ENCODE measurements at places on chromosomes 4 and X.
A peak's percentile ranks its signal among the peaks of the same experiment; 100 is the strongest.

- DNase-seq: no peak
Observed at GRCh38 chr4:244471-244870, 60.8 kb downstream of the ZNF732 start.

GRCh38 chr4:44817930-44818329, 91.6 kb upstream of the GNPDA2 start:
- DNase-seq: no peak

- DNase-seq: no peak
Observed at GRCh38 chrX:143455046-143455445, 62.2 kb downstream of the SPANXN3 start.

GRCh38 chr4:99205153-99205979, 13.7 kb downstream of the ADH6 start:
- no peak for DNase-seq

DNA sequence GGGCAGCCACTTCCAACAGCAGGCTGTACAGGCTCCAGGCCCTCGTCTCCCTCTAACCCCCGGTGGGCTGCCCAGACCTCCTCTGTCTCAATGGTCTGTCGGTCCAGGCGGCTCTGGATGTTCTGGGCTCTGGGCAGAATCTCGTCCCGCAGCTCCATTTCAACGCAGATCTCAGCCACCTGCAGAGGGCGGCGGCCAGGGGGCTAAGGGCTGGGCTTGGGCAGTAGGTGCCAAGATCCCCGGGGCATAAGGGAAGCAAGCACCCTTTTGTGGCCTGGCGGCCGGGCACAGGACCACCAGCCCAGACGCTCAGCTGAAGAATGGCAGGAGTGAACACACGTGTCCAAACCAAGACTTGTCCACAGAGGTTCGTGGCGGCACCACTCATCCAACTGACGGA, 9.2 kb downstream of the AVPR2 start:
- no peak for DNase-seq

DNA sequence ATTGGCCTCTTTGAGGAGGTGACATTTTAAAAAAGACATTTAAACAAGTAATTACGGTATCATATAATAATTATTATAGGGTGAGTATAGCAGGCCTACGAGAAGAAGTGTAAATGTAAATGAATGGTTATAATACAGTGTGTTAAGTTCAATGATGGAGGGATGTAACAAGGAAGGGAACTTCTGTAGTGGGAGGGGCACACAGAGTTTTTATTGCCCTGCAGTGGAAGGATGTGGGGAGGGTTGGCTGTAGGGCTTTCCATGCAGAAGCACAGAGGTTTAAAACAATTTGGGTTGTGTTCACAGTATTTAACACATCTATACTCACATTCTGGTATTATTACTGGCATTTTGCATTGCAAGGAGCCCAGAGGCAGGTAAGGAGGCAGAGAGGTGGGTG, 41.1 kb downstream of the AFF1 start:
- no peak for DNase-seq

GRCh38 chrX:45769761-45770582, 569.3 kb upstream of the DIPK2B start:
- peak; percentile 71 for DNase-seq

GRCh38 chr4:137678796-137679195, 146.5 kb upstream of the PCDH18 start:
- no peak for DNase-seq

- no peak for DNase-seq
Observed at GRCh38 chrX:53263597-53264094, 17.7 kb downstream of the IQSEC2 start.

DNA sequence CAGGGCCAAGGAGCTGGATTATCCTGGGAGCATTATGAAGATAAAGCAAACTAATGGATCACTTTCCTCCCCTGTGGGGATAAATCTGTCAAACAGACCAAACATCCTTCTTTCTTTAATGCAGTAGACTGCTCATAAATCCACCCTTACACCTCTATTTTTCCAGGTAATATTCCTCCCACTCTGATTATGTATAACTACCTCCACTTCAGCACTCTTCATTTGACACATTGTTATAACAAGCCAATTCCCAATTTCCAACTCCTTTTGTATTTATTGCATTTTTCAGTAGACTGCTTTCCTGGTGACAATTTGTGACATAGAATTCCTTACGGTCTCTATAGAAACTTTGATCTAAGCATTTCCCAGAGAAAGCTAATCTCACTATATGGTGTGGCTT, 115.0 kb upstream of the PRKG2 start:
- no peak for DNase-seq

DNA sequence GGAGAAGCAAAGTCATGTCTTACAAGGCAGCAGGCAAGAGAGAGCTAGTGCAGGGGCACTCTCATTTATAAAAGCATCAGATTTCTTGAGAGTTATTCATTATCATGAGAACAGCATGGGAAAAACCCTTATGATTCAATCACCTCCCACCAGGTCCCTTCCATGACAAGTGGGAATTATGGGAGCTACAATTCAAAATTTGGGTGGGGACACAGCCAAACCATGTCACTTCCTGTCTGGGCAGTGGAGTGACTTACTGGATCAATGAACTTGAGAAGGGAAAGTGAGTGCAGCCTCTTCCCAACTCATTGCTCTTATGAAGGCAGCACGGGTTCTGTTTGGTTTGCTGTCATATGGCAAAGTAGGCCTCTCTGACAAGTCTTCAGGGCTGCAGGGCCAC, 261.8 kb upstream of the TAPT1 start:
- DNase-seq: no peak

GRCh38 chr4:38904090-38904666, 36.6 kb downstream of the FAM114A1 start:
- no peak for DNase-seq

DNA sequence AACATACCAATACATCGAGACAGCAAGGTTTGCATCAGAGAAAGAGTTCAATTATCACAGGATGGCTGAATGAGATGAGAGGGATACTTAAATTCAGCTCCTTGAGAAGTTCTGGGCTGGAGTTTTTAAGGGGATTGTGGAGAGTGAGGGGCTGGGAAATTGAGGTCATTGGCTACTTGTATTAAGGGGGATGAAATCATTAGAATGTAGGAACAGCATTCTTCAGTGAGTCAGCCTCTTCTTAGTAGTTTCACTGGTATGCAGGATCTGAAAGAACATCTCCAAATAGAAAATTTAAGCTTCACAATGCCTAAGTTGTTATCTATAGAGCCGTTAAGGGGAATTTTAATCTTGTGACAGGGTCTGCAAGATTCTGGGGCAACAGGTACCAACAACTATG, 211.6 kb upstream of the TAPT1 start:
- DNase-seq: no peak

- no peak for DNase-seq
Observed at GRCh38 chr4:6331018-6331417, 61.4 kb downstream of the WFS1 start.

GRCh38 chr4:140819610-140820009, 63.4 kb upstream of the TBC1D9 start:
- no peak for DNase-seq

DNA sequence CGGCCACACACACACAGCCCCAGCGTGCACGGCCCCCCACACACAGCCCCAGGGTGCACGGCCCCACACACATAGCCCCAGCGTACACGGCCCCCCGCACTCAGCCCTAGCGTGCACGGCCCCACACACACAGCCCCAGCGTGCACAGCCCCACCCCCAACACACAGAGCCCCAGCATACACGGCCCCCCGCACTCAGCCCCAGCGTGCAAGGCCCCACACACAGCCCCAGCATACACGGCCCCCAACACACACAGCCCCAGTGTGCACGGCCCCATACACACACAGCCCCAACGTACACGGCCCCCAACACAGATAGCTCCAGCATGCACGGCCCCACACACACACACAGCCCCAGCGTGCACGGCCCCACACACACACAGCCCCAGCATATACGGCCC, 17.6 kb downstream of the GAK start:
- DNase-seq: no peak

GRCh38 chr4:53013873-53014775, 152.0 kb downstream of the RASL11B start:
- no peak for DNase-seq

- no peak for DNase-seq
Observed at GRCh38 chr4:102474736-102475504, 26.2 kb upstream of the NFKB1 start.

DNA sequence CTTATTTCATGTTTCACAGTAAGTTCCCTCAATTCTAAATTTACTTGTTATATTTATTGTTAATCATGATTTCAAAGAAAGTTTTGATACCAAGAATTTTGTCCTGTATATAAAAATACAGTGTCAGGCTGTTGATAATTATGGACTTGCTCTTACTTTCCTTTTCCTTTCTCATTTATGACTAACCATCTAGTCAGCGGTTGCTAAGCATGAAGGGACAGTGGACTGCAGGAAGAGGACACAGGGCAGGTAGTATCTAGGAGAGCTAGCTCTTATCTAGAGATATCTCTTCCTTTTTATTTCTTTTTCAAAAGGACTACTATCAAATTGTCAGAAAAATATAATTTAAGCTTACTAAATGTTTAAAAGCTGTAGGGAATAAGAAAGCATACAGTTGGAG, 1.6 kb downstream of the OPRPN start:
- no peak for DNase-seq

DNA sequence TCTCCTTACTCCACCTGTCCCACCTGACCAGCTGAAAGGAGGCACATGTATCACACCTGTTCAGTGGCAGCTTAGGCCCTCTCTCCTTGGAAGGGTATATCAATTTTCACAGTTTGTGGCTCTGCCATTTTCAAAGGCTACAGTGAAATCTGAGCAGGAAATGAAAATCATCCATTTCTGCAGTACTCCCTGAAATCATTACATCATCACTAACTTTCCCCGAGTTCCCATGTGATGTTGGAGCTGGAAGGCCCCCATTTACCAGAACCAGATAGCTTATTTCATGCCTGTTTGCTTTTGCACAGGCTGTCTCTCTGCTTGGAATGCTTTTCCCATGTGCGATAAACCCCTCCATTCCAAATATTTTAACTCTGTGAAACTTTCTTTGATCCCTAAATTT, 31.0 kb upstream of the STX18 start:
- no peak for DNase-seq

GRCh38 chr4:72094059-72094797, 62.4 kb downstream of the NPFFR2 start:
- no peak for DNase-seq

GRCh38 chr4:130395871-130396270, 1299.9 kb downstream of the C4orf33 start:
- peak; percentile 38 for DNase-seq

- DNase-seq: no peak
Observed at GRCh38 chrX:74187211-74187610, 116.8 kb upstream of the ZCCHC13 start.

GRCh38 chrX:155666741-155667140, 54.0 kb upstream of the TMLHE start:
- no peak for DNase-seq

GRCh38 chrX:48689208-48689920, 5.8 kb downstream of the WAS start:
- no peak for DNase-seq

DNA sequence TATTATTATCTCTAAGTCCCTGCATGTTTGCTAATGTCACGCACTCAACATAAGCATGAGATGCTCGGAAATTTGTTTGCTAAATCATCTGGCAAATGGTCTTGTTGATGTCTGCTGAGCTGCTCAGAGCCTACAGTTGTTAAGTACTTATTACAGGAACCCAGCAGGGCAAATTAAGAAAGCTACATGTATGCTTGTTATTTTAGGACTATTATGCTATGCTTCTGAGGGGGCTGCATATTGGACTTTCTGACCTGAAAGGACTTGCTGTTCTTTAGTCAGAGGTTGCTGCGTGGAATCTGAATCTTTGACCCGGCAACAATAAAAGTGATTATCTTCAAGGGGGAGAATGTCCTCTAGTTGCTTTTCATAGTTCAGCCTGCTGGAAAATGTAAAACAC, 36.3 kb upstream of the TENM3 start:
- no peak for DNase-seq

- DNase-seq: no peak
Observed at GRCh38 chr4:3382251-3382650, 59.5 kb upstream of the HGFAC start.

- no peak for DNase-seq
Observed at GRCh38 chr4:109065006-109065405, 237.5 kb downstream of the COL25A1 start.

- DNase-seq: no peak
Observed at GRCh38 chrX:12988797-12989196, 13.9 kb downstream of the TMSB4X start.

- DNase-seq: no peak
Observed at GRCh38 chrX:112840382-112841113, at the start of gene AMOT. AMOT (minus strand) TSS chrX:112840831; CDS start chrX:112823126, 17,705 bp downstream.

DNA sequence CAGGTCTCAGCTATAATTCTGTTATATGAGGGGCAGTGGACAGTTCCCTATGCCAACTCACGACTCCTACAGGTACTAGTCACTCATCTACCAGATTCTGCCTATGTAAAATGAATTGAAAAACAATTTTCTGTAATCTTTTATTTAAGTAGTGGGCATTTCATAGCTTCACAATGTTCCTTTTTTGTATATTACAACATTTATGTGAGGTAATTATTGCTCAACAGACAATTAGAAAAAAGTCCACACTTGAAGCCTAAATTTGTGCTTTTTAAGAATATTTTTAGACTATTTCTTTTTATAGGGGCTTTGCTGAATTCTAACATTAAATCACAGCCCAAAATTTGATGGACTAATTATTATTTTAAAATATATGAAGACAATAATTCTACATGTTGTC, 20.4 kb downstream of the EREG start:
- DNase-seq: no peak

- DNase-seq: peak; percentile 65
Observed at GRCh38 chr4:154551872-154552686, 1.9 kb upstream of the PLRG1 start.

GRCh38 chrX:24085101-24085500, 30.3 kb downstream of the EIF2S3 start:
- DNase-seq: no peak

DNA sequence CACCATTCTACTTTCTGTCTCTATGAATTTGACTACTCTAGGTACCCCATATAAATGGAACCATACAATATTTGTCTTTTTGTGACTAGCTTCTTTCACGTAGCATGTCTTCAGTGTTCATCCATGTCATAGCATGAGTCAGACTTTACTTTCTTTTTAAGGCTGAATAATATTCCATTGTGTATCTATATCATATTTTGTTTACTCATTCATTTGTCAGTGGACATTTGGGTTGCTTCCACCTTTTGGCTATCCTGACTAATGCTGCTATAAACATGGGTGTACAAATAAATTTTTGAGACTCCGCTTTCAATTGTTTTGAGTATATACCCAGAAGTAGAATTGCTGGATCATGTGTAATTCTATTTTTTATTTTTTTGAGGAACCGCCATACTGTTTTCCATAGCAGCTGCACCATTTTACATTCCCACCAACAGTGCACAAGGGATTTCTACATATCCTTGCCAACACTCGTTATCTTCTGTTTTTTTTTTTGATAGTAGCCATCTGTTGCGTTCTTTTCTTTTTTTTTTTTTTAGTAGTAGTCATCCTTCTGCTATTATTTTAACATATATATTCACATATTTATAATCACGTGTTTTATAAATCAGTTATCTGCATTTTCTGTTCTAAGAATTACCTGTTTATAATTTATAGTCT, 158.0 kb upstream of the MED14 start:
- DNase-seq: no peak

All from AG04450 (cell line).